ENCODE measurements at places on chromosomes 4 and X.

- DNase-seq, result no peak
Observed at GRCh38 chr4:88908003-88908402, 149.0 kb downstream of the FAM13A start.

- no peak for DNase-seq
Observed at GRCh38 chr4:35237924-35238323, 1006.4 kb downstream of the ARAP2 start.

- DNase-seq, result no peak
Observed at GRCh38 chrX:150303386-150304097, 59.6 kb upstream of the MAMLD1 start.

- DNase-seq, result no peak
Observed at GRCh38 chr4:3363411-3364141, 70.8 kb downstream of the RGS12 start.

All from chondrocyte (in vitro differentiated cells).